Mesendoderm (in vitro differentiated cells): ENCODE measurements at places on chromosomes 5 and 9.

DNA sequence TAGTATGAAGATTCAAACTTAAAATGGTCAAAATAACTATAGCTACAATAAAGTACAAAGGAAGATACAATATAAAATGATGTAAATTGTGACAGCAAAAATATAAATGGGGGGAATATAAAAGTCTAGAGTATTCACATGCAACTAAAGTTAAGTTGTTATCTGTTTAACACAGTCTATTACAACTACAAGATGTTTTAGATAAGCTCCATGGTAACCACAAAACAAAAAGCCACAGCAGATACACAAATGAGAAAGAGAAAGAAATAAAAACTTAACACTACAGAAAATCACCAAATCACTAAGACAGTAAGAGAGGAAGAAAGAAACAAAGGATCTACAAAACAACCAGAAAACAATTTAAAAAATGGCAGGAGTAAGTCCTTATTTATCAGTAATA is 17.0 kb upstream of the SH3TC2 start:
- DNase-seq, result peak; percentile 65
- H3K4me3 ChIP-seq, result no peak overlapping the region
- no peaks in the 10 kb centered on the region for H3K27me3 ChIP-seq
- no peaks in the 10 kb centered on the region for H3K36me3 ChIP-seq
- no peak overlapping the region for H3K27ac ChIP-seq
- no peaks in the 10 kb centered on the region for H3K4me1 ChIP-seq

DNA sequence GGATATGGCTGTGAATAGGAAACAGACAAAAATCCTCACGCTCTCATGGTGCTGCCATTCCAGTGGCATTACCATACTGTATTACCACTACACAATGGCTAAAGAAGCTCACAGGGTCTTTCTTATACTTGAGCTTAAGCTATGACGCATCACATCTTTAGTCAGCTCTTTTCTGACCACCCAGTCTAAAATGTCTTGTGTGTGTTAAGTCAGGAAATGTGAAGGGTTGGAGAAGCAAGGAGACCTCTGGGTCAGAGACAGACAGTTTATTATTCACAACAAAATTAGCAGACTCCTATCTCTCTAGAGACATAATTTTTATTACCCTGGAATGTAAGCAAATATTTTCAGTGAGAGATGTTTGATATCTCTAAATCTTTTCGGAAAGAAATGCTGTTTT is 1583.2 kb upstream of the WWC1 start:
- no peaks in the 10 kb centered on the region for H3K27me3 ChIP-seq
- no peaks in the 10 kb centered on the region for H3K4me1 ChIP-seq
- H3K27ac ChIP-seq, result no peak overlapping the region

GRCh38 chr5:109003928-109004327 is 256.2 kb downstream of the FER start:
- DNase-seq, result no peak
- H3K36me3 ChIP-seq, result no peaks in the 10 kb centered on the region
- H3K27me3 ChIP-seq, result no peaks in the 10 kb centered on the region

- no peaks in the 10 kb centered on the region for H3K27me3 ChIP-seq
- no peaks in the 10 kb centered on the region for H3K36me3 ChIP-seq
- no peak for DNase-seq
- no peak overlapping the region for H3K27ac ChIP-seq
- no peak overlapping the region for H3K4me3 ChIP-seq
- peaks cover 6% of the 10 kb centered on the region for H3K4me1 ChIP-seq
Observed at GRCh38 chr9:117723986-117724625, 19.9 kb downstream of the TLR4 start.

DNA sequence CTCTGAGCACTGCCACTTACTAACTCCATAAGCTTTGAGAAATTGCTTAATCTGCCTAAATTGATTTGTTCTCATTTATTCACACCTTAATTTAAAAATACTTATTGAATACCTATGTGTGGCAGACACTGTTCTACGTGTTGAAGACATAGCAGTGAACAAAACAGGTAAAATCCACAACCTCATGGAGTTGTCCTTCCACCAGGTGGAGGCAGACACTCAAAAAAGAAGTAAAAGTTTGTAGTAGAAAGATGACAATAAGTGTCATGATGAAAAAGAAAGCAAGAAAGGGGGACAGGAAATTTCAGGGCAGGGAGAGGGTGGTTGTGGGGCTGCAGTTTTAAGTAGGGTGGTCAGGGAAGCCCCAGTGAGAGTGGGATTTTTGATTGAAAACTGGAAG is 94.9 kb downstream of the SREK1 start:
- no peaks in the 10 kb centered on the region for H3K36me3 ChIP-seq
- H3K27me3 ChIP-seq, result no peaks in the 10 kb centered on the region
- H3K27ac ChIP-seq, result no peak overlapping the region
- H3K4me3 ChIP-seq, result no peak overlapping the region
- no peaks in the 10 kb centered on the region for H3K4me1 ChIP-seq

DNA sequence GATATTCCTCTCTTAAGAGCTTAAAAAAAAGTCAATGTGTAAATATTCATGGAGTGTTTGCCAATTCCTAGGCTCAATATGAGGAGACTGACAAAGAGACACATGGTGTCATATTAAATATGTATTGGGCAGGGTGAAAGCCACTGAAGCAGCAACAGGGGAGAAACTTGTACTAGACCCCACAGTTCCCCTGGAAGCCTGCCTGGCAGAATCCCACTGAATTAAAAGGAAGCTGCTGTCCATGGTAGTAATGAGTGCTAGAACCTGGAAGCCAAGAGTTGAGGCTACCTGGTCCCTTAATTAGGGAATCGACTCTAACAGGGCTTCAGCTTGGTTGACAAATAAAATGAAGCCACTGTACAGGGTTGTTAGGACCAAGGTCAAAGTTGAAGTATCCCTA is 129.4 kb upstream of the GPR151 start:
- peak; percentile 36 for DNase-seq
- no peaks in the 10 kb centered on the region for H3K4me1 ChIP-seq
- H3K4me3 ChIP-seq, result no peak overlapping the region
- H3K36me3 ChIP-seq, result no peaks in the 10 kb centered on the region
- no peak overlapping the region for H3K27ac ChIP-seq
- no peaks in the 10 kb centered on the region for H3K27me3 ChIP-seq

- H3K4me1 ChIP-seq, result no peaks in the 10 kb centered on the region
- no peaks in the 10 kb centered on the region for H3K27me3 ChIP-seq
- H3K4me3 ChIP-seq, result no peak overlapping the region
- no peaks in the 10 kb centered on the region for H3K36me3 ChIP-seq
- no peak for DNase-seq
Observed at GRCh38 chr5:35778259-35778769, 78.4 kb upstream of the IL7R start.

DNA sequence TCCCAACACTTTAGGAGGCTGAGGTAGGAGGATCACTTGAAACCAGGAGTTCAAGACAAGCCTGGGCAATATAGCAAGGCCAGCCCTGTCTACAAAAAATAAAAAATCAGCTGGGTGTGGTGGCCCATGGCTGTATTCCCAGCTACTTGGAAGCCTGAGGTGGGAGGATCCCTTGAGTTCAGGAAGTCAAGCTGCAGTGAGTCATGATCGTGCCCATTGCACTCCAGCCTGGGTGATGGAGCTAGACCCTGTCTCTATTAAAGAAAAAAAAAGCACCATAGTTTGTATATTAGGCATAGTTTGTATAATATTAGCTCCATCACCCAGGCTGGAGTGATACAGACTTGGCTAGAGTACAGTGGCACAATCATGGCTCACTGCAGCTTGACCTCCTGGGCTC is 9.6 kb upstream of the NME5 start:
- H3K27ac ChIP-seq, result no peak overlapping the region
- no peaks in the 10 kb centered on the region for H3K36me3 ChIP-seq
- no peaks in the 10 kb centered on the region for H3K27me3 ChIP-seq
- no peak for DNase-seq

- H3K27me3 ChIP-seq, result no peaks in the 10 kb centered on the region
- H3K36me3 ChIP-seq, result no peaks in the 10 kb centered on the region
- DNase-seq, result no peak
Observed at GRCh38 chr9:5375091-5375490, 35.4 kb upstream of the RLN1 start.

- no peaks in the 10 kb centered on the region for H3K36me3 ChIP-seq
- H3K27ac ChIP-seq, result no peak overlapping the region
- H3K27me3 ChIP-seq, result no peaks in the 10 kb centered on the region
- no peak for DNase-seq
- peaks cover 2% of the 10 kb centered on the region for H3K4me1 ChIP-seq
Observed at GRCh38 chr5:93092349-93093105, 488.5 kb downstream of the NR2F1-AS1 start.

DNA sequence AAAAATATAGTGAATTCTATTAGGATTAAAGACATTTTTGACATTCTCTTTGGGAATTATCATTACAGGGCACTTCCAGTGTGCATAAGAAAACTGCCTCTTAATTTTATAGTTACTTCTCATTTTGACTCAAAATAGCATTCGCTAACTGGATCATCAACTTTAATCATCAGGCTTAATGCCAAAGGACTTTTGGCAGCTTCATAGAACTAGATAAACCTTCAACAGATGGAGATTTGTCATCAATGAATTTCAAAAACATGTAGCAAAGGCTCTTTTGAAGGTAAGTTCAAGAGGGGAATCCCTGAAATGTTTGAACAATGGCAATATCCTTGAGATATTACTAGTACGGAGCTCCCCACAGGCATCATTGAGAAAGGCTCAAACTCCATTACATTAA is 447.2 kb downstream of the PDE4D start:
- H3K27ac ChIP-seq, result no peak overlapping the region
- H3K4me3 ChIP-seq, result no peak overlapping the region
- no peaks in the 10 kb centered on the region for H3K4me1 ChIP-seq
- DNase-seq, result no peak

DNA sequence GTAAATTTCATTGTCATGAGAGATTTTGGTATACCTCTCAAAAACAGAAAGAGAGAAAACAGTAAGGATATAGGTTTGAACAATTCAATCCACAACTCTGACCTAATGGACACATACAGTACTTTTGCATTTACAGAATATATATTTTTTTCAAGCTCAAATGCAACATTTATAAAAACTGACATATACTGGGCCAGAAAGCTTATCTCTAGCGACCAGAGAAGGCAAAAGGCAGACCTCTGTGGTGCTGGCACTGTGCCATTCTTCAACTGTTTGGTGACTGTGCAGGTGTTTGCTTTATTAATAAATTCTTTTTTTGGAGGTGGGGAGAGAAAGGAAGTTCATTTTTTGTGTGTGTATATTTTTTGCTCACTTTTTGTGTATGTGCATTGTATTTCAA is 6.0 kb upstream of the PLAC8L1 start:
- no peak overlapping the region for H3K4me3 ChIP-seq
- no peak for DNase-seq
- H3K36me3 ChIP-seq, result peaks cover 4% of the 10 kb centered on the region
- no peak overlapping the region for H3K27ac ChIP-seq
- H3K4me1 ChIP-seq, result no peaks in the 10 kb centered on the region
- no peaks in the 10 kb centered on the region for H3K27me3 ChIP-seq

DNA sequence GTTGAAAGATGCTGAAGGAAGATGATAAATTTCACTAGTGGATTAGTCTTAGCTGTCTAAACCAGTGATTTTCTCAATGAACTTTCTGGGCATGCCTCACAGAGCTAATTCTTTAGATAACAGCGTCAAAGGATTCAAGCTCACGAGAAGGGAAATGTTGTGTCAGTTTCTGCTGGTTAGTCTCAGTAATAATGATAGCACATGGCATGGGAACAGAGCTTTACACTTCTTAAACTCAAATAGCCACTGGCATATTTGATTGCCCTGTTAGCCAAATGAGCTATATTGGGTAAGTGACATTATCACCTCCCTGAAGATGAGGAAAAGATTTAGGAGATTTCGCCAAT is 139.3 kb upstream of the NR3C1 start:
- H3K4me1 ChIP-seq, result peaks cover 3% of the 10 kb centered on the region
- no peaks in the 10 kb centered on the region for H3K27me3 ChIP-seq
- H3K4me3 ChIP-seq, result no peak overlapping the region

DNA sequence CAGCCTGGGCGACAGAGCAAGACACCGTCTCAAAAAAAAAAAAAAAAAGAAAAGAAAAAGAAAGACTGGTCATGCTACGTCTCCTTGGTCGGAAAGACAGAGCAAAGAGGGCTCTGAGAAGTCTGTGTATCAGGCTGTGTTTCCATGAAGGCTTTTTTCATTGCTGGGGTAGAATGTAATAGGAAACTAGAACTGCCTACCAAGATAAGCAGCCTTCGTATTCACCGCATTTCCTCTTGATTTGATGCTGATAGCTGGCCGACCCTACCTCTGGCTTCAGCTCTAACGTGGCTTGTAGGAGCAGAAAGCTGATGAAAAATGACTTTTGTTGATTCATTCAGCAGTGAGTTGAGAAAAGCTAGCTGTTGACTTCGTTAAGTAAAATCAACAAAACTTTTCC is 17.4 kb downstream of the SLC1A3 start:
- no peak overlapping the region for H3K27ac ChIP-seq
- peaks cover 6% of the 10 kb centered on the region for H3K4me1 ChIP-seq
- H3K4me3 ChIP-seq, result no peak overlapping the region

GRCh38 chr5:98503616-98504015 is 269.8 kb upstream of the RGMB start:
- no peak overlapping the region for H3K4me3 ChIP-seq
- H3K36me3 ChIP-seq, result no peaks in the 10 kb centered on the region
- DNase-seq, result peak; percentile 14
- no peak overlapping the region for H3K27ac ChIP-seq
- H3K4me1 ChIP-seq, result no peaks in the 10 kb centered on the region

- H3K4me3 ChIP-seq, result peak overlapping the region; percentile 85
- DNase-seq, result no peak
- H3K27me3 ChIP-seq, result no peaks in the 10 kb centered on the region
- H3K4me1 ChIP-seq, result peaks cover 2% of the 10 kb centered on the region
- peak overlapping the region; percentile 38 for H3K27ac ChIP-seq
- peaks cover 3% of the 10 kb centered on the region for H3K36me3 ChIP-seq
Observed at GRCh38 chr5:53481159-53481886, 894 bp downstream of the FST start.

GRCh38 chr5:171619196-171619595 is 166.4 kb upstream of the SMIM23 start:
- no peak overlapping the region for H3K4me3 ChIP-seq
- H3K4me1 ChIP-seq, result peaks cover 4% of the 10 kb centered on the region
- no peaks in the 10 kb centered on the region for H3K36me3 ChIP-seq
- H3K27ac ChIP-seq, result no peak overlapping the region

DNA sequence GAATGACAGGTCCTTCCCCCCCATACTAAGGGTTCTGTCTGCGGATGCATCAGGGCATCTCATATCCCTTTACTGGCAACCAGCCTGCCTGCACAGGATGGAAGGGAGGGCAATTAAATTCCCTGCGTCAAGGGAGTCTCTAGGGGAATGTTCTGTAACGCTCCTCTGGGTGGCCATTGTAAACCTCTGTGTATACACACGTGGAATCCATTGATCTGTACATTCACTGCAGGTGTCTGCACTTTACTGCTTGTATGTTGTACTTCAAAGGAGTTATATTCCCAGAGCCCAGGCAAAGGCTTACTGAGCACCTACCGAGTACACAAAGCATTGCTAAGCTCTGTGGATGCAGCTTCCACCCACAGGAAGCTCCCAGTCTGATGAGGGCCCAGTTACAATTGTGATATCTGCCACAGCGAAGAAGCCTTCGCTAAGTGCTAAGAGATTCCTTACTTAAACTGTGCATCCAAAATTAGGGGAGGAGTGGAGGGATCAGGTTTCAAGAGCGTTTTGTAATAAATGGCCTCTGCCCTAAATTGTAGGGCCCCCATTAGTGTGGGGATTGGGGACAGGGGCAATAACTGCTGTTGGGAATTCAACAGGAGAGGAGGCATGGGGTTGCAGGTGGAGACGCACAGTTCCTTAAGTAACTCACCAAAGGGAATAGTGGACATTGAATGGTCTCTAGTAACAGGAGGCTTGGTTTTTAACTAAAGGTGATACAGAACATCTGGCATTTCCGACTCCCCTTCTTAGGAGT is 1.5 kb upstream of the RETREG1 start:
- peaks cover 10% of the 10 kb centered on the region for H3K27me3 ChIP-seq
- H3K27ac ChIP-seq, result no peak overlapping the region
- DNase-seq, result no peak
- H3K36me3 ChIP-seq, result no peaks in the 10 kb centered on the region
